Stimulated activated CD4-positive, alpha-beta T cell treated with anti-CD3 and anti-CD28 coated beads, Interleukin-4, amount 100 ng/mL, for 4 hours (primary cell): ENCODE measurements at places on chromosomes 16 and 17.

DNA sequence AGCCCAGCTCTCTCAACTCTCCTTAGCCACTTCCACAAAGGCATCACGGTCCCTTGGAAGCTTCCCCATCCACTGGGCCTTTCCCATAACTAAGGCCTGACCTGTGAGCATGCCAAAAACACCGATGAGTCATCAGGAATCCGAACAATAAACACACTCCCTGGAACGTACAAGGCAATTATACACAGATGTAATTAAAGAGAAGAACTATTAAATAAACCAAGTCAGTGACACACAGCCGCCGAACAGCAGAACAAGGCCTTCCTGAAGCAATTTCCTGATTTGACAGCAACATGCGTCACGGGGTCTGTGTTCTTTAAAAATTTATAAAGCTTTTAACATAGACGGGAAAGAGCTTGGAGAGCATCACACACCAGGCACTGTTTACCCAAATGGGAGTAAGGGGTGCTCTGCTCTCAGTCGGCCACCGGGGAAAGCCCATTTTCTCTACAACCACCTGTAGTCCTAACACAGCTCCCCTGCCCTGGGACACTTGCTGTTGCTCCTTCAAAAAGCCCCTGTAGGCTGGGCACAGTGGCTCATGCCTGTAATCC is 29.4 kb downstream of the COG7 start:
- no peak for DNase-seq

GRCh38 chr17:60905709-60906108 is 228.1 kb downstream of the BCAS3 start:
- no peak for DNase-seq

DNA sequence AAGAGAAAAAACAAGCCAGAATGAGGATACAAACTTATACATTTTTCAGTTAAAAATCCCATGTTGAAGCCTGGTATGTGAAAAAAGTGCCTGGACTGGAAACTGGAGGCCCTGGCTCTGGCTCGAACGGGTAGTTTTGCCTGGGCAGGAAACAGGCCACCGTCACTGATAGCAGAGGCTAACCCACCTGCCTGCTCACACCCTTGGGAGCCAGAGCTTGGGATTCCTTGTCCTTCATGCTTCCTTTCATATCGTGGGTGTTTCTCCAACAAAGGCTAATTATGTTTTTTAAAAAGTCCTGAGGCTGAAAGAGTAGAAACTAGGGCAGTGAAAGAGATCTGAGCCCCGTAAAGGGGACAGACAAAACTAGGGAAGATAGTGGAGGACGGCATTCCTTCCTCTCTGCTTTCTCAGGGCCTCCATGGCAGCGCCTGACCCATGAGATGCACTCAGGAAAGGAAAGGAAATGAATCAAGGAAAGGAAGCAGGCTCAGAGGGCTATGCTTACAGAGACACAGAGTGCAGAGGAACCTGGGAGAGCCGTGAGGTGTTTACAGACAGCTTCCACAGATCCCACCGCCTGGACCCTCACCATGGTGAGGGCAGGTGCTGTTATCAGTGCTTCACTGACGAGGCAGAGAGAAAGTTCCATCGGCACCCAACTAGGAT is 138.1 kb downstream of the PARN start:
- DNase-seq, result no peak

DNA sequence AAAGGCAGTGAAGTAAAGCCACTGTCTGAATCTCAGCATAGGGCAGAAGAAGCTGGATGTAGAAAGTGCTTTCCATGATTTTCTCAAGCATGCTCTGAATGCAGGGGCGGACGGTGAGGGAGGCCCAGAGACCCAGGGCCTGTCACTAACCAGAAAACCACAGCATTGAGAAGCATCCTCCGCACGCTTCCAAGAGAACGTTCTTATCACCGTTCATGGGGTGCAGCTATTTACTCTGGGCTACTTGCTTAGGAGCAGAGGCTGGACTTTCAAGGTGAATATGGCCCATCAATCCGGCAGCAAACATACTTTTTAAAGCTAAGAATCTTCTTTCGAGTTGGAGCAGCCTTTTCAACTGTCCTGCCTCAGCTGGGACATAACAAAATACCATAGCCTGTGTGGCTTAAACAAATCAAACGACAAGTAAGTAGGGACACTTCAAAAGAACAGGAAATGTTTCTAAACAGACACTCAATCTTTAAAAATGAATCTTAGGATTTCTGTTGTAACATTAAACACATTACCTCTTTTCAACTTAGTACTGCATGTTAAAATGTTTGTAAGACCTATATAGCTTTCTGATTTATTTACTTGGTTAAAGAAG is 46.5 kb upstream of the CDRT4 start:
- DNase-seq, result no peak

DNA sequence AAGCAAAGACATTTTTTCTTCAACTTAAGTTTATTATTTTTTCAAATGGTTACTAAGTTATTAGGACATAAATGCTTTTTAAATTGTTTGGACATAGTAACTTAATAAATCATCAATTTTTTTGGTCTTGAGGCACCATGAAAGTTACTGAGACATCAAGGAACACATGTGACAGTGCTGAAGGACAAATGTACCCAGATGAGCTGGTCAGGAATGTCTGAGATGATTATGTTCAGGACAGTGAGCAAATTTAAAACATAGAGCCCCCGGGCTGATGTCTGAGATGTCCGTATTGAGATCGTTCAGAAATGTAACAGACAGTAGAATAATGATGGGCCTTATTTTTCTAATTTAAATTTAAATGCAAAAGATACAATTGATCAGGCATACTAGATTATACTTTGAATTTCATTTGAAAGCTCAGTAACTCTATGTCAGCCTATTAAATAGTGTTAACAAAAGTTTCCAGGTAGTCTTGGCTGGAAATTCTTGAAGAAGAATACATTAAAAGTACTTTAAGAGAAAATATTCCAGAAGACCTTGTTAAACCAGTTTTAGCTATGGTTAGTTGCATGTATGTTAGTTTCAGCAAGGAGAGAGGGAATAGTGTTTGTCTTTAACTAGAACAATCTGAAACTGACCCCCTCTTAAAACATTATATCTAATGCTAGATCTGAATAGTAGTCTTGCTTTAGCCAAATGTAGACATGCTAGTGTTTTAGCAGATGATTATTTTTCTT is 36.4 kb downstream of the SEC14L1 start:
- DNase-seq, result no peak

- no peak for DNase-seq
Observed at GRCh38 chr17:36653856-36654255, 52.5 kb downstream of the MRM1 start.

DNA sequence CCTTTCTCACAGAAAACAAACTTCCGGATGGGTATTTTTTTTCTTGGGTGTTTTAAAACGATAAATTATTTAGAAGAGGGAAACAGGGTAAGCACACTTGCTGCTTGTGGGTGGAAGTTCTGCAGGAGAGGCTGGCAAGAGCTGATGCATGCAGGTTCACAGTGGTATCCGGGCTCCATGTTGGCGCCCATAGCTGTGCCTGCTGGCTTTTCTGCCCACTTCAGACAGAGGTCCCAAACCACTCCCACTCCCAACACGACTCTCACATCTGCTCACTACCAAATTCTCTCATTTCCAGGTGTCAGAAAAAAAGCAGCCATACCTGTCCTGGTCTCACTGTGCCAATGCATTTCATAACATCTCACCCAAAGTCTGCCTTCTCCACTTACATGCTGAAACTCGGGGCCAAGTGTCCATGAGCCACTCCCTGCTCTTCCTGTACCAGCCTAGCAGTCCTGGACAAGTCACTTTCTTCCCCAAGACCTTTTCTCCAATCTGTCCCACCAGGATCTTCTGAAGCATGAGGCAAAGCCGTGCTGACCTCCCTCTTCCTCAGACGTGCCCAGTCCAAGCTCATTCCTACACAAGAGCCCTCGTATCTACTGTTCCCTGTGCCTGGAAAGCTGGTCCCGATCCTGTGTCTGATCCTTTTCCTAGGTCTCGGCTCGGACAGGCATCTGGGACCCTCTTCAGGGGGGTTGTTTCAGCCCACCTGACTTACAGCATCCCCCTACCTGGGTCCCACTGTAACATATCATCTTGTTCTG is 1.5 kb downstream of the CD300LF start:
- DNase-seq, result no peak

GRCh38 chr16:67294171-67294757 is 14.9 kb downstream of the PLEKHG4 start:
- DNase-seq, result no peak

- DNase-seq, result no peak
Observed at GRCh38 chr17:39776252-39776651, 38.5 kb downstream of the GRB7 start.

GRCh38 chr17:9908649-9909042 is 3.6 kb upstream of the RCVRN start:
- DNase-seq, result no peak

GRCh38 chr16:86039606-86040005 is 140.6 kb downstream of the IRF8 start:
- DNase-seq, result no peak

DNA sequence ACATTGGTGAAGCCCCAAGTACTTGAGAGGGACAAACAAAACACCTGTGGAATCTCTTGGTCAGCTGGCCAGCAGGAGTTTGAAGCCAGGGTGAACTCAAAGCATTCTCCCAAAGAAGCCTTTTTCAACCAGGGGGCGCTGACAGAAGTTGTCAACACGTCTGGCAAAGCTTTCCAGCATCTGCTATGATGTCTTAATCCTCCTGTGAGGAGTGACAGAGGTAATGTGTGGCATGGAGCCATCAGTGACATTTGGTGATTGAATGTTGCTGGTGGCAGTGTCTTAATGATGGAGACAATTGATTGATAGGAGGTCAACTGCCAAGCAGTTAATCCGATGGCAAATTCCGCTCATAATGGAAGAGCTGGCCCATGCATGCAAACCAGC is 257.6 kb upstream of the HSBP1 start:
- DNase-seq, result no peak

DNA sequence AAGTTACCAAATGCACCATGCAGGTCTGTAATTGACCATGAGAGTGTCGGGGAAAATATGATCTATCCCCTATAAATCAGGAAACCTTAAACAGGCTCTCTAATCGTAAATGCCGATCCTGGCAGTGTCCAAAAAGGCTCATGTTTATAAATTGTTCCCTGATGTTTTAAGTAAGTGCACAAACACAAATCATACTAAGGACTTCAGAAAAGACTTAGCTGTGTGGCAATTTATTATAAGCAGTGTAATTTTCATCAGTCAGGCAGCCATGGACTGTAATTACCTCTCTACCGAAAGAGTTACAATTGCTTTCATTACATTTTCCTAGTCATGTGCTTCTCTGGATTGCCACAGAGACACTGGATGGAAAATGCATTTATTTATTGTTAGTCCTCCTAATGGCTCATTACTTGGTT is 73.4 kb upstream of the COX10 start:
- DNase-seq, result no peak

DNA sequence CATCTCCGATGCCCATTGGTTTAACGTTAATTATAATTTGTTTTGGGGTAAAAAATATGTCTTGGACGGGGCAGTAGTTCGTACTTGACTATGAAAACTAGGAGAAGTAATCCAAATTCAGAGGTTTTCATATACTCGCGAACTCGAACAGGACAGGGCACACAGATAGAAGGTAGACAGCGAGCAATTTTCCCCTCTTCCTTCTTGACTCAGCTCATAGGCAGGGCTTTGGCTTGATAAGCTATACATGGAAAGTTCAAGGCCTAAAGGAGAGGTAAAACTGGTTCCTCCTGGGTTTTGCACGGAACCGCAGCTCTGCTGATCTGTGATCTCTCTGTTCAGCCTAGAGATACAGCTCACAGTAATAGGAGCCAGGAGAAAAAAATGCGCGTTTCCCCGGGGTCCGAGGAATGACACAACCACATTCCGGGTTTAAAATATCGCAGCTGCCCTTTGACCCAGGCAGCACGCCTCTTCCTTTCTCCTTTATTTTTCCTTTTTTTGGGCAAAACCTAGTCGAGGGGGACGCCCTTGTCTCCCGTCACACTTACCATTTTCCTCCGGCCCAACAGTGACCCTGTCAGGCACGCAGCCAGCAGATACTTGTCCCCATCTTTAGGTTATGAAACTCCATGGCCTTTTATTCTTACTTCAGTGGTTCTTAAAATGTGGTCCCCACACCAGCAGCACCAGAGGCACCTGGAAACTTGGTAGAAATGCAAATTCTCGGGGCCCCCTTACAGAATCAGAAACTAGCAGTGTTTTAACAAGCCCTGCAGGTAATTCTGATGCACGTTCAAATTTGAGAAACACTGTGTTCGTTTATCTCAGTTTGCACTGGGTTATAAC is 1.7 kb upstream of the LASP1 start:
- DNase-seq, result no peak

DNA sequence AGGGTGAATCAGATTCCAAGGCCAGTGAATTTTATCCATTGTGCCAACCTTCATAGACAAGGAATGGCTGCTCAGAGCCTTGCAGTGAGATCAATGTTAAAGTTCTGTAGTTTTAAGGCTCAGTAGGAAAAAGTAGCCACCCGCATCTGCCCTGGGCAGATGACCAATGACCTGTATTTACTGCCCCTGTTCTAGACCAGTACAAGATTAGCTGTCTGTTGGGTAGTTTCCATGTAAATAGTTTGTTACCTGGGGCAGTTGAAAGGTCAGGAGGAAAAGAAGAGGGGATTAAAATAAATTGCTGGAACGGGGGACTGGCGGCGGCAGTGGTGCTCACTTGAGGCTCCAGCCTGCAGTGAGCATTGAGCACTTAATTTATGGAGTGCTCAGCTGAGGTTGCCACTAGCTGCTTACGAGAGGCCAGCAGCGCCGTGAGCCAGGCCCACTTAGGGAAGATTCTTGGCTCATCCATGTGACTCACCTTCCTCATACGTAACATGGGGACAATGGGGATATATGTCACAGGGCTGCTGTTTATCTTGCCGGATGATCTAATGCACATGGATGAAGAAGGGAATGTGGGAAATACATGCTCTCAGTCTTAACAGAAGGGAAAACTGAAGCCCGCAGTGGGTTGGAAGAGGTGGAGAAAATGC is 10.7 kb upstream of the NOS2 start:
- DNase-seq, result no peak

DNA sequence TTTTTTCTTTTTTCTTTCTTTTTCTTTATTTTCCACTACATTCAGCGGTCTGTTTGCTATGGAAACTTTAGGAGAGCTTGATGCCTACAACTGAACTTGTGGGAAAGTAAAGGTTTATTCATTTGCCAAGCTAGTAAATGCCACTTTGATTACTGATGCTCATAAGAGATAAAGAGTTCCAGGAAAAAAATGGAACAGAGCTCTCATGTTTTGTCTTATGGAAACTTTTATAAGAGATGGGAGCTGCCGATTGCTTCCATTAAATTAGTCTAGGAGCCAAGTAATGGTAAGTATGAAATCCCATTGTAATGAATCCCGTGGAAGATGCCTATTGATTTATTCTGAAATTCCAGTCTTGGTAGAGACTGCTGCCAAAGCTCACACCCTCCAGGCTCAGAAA is 7.1 kb downstream of the ANKFN1 start:
- no peak for DNase-seq

GRCh38 chr17:45312477-45313420 is 4.1 kb downstream of the MAP3K14 start:
- no peak for DNase-seq
